Omental fat pad (tissue), 4 donors: ENCODE measurements at places on chromosomes 5 and 9. TPM values are rescaled to one million over a fixed set of nuclear protein-coding genes. Genes with fewer than 3 reads are reported as not detected.

ASS1 gene
- total RNA-seq = 621 TPM

CER1 gene
- total RNA-seq = not detected

EIF4E1B gene
- not detected for total RNA-seq

CCIN gene
- total RNA-seq = 0.95 TPM

CCL27 gene
- not detected for total RNA-seq

SLC36A2 gene
- total RNA-seq = 0.47 TPM

TAF1L gene
- total RNA-seq = not detected

IFNA2 gene
- not detected for total RNA-seq

ANKRD31 gene
- total RNA-seq = 0.79 TPM

PCDHB13 gene
- 1.8 TPM for total RNA-seq

OGN gene
- 115 TPM for total RNA-seq

LCN12 gene
- not detected for total RNA-seq

FCN2 gene
- total RNA-seq = not detected

SNCAIP gene
- total RNA-seq = 16.5 TPM
